ENCODE measurements at places on chromosomes 13 and 19.

DNA sequence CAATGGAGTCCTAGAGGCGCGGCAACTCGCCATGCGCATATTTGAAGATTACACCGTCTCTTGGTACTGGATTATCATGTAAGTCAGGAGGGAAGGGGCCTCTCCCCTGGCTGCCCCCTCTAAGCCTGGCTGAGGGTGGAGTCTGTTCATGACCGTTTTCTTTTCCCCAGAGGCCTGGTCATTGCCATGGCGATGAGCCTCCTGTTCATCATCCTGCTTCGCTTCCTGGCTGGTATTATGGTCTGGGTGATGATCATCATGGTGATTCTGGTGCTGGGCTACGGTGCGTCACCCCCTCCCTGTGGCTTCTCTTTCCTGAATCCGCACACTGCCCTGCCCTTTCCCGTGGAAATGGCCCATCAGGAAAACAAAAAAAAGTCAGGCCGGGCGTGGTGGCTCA lies 6.5 kb downstream of the SLC44A2 start:
- DNase-seq: no peak

GRCh38 chr19:5128251-5128935 lies 159.5 kb downstream of the KDM4B start:
- no peak for DNase-seq

DNA sequence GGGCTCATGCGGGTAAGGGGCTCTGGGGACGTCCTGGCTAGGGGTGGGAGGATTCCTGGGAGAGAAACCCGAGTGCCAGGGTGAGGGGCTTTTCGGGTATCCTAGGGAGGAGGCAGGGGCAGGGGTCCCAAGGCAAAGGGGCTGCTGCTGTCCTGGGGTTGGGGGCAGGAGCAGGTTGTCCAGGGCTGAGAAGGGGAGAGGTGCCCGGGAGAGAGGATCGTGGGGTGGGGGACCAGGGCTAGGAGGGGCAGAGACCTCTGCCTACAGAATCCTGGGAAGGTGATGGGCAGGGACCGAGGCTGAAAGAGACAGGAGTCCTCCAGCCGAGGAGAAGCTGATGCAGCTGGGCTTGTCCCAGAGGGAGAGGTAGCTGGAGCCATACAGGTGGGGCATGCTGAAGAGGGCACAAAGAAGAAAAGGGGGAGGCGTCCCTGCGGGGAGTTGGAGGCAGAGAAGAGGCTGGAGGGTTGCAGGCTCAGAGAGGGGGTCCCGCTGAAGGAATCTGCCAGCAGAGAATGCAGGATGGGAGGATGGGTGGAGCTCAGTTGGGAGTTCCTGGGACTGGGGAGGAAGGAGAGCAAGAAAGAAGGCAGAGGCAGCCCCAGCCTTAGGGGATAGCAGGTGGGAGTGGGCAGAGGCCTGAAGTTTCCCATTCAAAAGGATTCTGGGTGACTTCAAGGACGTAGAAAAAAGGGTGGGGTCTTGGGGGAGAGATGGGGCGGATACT lies 574 bp downstream of the CYP2S1 start:
- DNase-seq: no peak

- DNase-seq: no peak
Observed at GRCh38 chr19:49468746-49469447, 5.1 kb upstream of the FLT3LG start.

DNA sequence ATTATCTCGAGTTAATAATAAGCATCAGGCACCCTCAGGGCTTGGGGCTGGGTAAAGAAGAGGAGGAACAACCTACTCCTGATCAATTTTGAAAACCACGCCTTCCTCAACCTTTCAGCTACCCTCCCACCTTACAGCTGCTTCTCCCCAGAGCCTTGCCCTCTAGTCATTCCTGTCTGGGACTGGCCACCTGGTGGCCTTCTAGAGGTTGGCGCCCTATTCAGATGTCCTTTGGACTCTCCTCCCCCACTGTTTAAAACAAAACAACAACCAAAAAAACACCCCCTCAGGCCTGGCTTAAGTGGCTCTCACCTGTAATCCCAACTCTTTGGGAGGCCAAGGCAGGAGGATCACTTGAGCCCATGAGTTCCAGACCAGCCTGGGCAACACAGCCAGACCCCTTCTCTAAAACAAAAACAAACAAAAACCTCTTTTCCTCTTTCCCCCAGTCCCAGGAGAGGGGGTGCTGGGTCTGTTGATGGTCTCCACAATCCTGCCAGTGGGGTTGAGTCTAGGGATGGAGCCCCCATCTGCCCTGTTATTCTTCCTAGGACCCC lies 62.3 kb downstream of the CCDC70 start:
- DNase-seq: no peak

- no peak for DNase-seq
Observed at GRCh38 chr19:36483653-36484052, 5.7 kb downstream of the ZNF566 start.

DNA sequence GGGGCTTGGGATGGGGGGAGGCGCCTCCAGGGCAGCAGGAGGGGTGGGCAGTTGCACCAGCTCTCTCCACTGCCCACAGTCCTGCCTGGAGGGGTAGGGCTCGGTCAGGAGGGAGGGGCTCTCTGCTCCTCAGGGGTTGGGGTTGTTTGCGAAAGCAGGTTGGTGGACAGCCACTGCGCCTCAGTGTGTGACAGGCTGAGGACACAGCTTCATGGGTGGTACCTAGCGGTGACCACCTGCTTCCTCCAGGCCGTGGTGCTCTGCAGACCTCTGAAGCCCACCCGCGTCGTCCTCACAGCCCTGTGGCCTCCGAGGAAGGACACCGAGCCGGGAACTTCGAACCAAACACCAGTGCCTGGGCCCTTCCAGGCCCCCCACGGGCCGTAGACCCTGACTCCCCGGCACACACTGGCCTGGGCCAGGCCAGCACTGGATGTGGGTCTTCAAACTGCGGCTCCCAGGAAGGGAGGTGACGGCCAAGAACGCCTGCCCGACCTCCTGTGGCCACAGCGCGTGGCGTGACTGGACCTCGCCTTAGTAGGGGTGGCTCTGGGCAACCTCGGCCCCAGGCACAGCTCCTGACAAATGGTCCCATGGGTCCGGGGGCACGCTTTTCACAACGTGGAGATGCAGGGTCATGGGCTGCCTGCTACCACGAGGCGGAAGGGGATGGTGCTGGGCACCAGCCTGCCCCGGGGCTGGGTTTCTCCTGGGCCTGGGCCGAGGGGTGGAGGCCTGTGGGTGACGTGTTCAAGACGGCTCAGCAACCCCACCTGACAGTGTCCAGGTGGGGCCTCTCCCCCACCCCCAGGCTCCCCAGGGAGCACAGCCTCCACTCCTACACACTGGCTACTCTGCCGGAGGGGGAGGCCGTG lies 173.2 kb downstream of the KDM4B start:
- no peak for DNase-seq

DNA sequence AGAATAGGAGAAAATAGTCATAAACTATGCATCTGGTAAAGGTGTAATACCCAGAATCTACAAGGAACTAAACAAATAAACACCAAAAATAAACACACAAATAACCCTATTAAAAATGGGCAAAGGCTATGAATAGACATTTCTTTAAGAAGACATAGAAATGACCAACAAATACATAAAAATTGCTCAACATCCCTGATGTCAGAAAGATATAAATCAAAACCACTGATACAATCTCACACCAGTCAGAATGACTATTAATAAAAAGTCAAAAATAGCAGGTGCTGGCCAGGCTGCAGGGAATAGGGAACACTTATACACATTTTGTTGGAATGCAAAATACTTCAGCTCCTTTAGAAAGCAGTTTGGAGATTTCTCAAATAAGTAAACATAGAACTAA lies 352.1 kb upstream of the SLITRK1 start:
- DNase-seq: no peak

GRCh38 chr13:110265682-110266430 lies 41.1 kb downstream of the COL4A1 start:
- no peak for DNase-seq
